NCI-H69 (cell line): ENCODE measurements at places on chromosomes 4 and X.
A peak's percentile ranks its signal among the peaks of the same experiment; 100 is the strongest.

- peak; percentile 91 for DNase-seq
These were observed at the start of gene SLC35A2 for GRCh38 chrX:48911412-48912182. Gene SLC35A2 (minus strand): TSS chrX:48911646. CDS start chrX:48911636, 10 bp downstream.

- no peak for DNase-seq
These were observed 143.5 kb downstream of the CHM start for GRCh38 chrX:85903692-85904471.

DNA sequence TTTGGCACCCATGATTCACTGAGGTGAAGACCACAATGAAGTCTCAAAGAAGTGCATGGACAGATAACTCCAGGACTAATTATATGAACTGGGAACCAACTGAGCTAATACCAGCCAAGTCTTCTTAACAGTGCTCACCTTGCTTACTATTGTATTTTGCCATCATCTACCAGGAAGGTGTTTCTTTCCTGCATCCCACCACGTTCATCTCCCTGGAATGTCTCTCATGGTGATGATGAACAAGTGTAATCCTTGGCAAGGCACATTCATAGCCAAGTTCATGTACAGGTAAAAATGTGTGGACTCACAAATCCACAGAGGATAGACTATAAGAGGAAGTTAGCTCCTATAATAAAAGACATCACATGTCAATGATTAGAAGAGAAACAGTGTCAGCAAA, 489.1 kb downstream of the SMARCA1 start:
- no peak for DNase-seq

- peak; percentile 6 for DNase-seq
These were observed 192.9 kb upstream of the TBL1X start for GRCh38 chrX:9271789-9272525.

- no peak for DNase-seq
These were observed 311.2 kb upstream of the GATB start for GRCh38 chr4:152072001-152072485.

DNA sequence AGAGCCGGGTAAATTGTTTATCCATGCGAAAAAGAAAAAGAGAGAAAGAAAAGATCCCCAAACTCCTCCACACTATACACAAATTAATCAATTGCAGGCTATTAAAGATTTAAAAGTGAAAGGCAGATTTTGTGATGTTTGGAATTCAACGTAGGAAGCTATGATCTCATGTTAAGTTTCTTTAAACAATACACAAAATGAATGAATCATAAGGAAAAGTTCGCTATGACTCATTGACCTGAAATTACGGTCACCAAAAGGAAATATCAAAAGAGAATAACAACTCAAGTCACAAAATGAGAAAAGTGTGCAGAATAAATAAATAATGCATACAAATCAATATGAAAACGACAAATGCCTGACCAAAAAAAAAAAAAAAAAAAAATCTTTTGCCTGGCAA, 28.6 kb downstream of the CLNK start:
- no peak for DNase-seq

- DNase-seq, result peak; percentile 33
These were observed 22.9 kb downstream of the PDGFC start for GRCh38 chr4:156948738-156949137.

DNA sequence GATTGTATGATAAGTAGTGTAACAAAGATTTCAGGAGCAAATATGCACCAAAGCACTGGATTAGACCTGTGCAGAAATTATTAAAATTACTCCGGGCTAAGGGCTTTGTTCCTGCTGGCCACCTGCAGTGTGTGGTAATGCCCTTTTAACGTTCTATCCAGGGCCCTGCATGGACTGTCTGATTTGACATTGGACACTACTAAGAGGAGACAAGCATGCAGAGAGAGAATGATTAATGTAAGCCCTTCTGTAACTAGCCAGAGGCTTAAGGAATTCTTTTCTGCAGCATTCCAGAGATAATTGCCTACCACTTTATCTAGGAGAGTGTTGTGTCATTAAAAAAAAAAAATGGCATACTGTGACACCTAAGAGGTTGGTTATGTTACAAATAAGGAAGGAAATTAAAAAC, 117.0 kb downstream of the PCDH7 start:
- DNase-seq, result peak; percentile 42

DNA sequence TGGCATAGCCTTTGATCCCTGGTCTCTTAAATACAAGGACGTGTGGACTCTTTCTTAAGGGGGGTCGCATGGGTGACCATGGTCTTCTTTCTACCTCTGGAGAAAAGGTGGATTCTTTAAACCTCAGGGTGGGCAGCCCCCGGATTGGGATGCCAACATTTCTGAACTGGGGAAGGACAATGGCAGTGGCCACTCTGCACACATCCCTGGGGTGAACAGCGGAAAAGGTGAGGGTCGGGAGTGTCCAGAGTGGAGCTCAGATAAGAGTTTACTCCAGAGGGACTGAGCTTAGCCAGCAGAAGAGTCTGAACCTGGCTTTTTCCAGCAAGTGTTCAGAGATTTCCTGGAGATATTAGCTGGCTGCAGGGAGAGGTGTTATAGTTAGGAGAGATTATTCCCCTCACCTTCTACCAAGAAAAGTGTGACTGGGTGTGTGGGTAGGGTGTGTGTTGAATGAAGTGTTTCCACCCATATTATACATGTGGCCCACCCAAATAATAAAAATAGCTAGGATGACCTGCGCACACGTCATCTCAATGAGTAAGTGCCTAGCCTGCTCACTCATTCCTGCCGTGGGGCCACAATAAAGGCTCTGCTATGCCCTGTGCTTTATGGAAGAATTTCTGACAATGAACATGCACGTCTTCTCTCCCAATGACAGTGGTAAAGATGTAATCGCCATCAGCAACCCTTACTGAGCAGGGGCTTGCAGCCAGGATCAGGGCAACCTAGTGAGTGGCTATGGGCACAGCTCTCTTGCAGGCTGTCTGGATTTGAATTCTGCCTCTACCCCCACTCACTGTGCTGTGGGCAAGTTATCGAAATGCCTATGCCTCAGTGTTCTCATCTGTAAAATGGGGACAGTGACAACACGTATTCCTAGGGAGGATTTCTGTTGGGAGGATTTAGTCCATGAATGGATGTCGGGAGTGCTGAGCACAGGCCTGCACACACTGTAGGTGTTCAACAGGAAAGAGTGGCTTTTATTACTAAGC, 76.6 kb downstream of the SLC2A9 start:
- DNase-seq, result no peak

GRCh38 chrX:127877318-127877717, 174.9 kb downstream of the ACTRT1 start:
- DNase-seq, result no peak

GRCh38 chr4:83358410-83358809, 23.8 kb upstream of the HPSE start:
- no peak for DNase-seq

DNA sequence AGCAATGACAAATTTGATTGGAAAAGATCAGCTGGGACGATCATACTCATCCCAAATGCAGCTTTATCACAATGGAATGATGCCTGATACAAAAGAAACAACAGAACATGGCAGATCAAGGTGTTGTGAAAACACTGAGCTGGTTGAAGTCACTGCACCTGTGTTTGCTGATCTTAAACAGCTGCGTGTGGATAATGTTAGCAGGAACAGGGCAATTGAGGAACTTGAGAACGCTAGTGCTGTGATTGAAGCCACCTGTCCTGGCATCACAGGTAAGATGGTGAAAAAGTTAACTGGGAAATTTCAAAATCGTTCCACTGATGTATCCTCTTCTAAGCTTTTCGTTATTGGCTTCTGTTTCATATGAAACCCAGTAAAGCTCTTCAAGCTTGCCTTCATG, 27.4 kb upstream of the SOD3 start:
- peak; percentile 3 for DNase-seq

GRCh38 chr4:2846172-2846571, 2.5 kb downstream of the ADD1 start:
- DNase-seq, result no peak
